Testis (tissue), 5 donors: ENCODE measurements at places on chromosomes 13 and 19.

DNA sequence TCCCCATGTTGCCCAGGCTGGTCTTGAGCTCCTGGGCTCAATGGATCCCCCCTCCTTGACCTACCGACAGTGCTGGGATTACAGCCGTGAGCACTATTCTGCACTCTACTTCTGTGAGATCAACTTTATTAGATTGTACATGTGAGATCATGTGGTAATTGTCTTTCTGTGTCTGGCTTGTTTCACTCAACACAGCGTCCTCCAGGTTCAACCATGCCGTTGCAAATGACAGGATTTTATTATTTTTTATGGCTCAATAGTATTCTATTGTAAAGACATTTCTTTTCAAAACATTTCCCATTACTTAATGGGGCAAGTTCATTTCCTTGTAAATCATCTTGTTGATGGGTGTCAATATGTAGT lies 1.5 kb upstream of the OBI1 start:
- DNase-seq: no peak

GRCh38 chr19:47363758-47364531 lies 14.8 kb downstream of the DHX34 start:
- no peak for DNase-seq

GRCh38 chr13:34748596-34748995 lies 193.5 kb upstream of the NBEA start:
- DNase-seq: no peak

GRCh38 chr19:52138278-52138982 lies 1.3 kb downstream of the ZNF616 start:
- DNase-seq: peak; percentile 72

DNA sequence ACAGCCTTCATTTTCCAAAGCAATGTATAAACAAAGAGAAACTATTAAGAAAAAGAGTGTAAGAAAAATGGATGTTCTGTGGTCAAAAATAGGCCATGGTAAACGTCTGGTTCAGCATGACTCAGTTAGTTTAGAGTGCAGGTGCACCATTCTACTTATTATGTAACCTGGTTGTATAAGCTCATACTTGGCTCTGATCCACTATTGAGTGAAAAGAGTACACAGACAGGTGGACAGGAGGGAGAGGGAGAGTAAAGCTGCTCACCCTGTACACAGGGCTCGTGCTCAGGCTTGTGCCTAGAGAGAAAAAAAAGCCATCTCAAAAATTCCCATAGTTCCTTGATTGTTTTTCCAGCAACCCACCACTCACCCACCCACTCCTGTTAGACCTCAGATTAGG lies 85.8 kb upstream of the ZNF91 start:
- DNase-seq: no peak

GRCh38 chr13:31042481-31043165 lies 110.2 kb downstream of the TEX26 start:
- no peak for DNase-seq

DNA sequence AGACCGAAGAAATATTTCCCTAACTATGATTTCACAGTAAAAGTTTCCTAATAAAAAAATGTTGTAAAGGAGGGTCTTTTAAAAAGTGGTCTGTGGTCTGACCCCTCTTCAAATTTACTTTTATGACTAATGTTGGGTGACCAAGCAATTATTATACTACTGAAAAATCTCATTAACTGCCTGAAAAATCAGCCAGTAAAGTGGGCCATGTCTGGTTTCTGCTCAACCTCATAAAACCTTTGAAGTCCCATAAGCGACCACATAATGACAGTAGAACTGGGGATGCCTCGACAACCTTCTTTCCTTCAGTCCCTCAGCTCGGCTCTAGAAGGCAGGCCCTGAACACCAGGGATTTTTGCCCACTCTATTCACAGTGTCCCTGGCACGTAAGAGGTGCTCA lies 434.3 kb downstream of the EFNB2 start:
- no peak for DNase-seq

DNA sequence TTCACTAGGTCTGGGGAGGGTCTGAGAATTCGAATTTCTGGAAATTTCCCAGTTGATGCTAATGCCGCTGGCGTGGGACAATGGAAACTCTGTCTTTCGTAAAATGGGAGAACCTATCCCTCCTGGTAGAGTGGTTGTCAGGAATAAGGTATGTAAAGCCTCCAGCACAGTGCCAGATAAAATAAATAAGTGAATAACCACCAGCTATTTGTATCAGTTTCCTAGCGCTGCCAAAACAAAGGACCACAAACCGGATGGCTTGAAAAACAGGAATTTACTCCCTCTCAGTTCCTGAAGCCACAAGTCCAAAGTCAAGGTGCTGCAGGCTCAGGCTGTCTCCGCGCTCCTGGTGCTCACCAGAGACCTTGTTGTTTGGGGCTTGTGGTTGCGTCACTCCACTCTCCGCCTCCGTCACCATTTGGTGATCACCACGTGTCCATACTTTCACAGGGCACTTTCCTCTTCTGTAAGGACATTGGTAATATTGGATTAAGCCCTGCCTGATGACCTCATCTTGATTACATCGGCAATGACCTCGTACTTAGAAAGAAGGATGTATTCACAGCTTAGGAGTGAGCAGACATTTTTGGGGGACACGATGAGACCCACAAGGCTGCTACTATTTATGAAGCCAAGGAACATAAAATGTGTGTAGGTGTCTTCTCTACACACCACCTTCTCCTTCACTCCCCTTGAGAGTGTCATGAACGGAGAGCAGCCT lies 428.5 kb downstream of the IRS2 start:
- no peak for DNase-seq

DNA sequence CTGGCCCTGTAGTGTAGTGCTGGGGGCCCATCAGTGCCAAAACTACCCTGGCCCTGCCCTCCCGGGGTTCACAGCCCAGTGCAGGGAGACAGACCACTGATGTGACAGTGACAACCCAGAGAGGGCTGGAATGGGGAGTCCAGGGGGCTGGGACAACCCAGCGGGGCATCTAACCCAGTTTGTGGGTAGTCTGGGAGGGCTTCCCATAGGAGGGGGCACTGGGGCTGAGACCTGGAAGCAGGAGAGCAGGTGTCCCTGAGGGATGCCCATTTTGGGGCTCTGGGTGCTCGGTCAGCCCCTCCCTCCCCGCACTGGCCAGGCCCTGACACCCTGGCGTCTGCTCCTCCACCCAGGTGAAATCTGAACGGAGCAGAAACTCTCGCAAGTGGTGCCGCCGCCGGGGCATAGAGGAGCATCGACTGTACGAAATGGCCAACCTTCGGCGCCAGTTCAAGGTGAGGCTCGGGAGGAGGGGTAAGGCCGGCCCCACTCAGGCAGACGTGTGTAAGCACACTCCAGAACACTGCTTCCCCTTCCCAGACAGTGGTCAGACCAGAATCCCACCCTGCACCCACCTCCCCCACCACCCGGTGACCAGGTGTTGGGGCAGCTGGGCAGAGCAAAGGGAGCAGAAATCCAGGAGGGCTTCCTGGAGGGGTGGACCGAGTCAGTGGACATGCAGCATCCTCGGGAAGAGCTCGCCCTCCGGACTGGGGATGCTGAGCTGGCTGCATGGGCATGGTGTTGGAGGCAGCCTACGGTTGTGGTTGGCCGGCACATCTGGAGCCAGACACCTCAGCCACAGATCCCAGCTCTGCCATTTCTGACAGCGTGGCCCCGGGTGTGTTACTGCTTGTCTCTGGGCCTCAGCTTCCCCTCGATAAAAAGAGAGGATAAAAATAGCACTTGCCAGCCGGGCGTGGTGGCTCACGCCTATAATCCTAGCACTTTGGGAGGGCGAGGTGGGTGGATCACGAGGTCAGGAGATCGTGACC lies 24.4 kb downstream of the DHX34 start:
- no peak for DNase-seq

DNA sequence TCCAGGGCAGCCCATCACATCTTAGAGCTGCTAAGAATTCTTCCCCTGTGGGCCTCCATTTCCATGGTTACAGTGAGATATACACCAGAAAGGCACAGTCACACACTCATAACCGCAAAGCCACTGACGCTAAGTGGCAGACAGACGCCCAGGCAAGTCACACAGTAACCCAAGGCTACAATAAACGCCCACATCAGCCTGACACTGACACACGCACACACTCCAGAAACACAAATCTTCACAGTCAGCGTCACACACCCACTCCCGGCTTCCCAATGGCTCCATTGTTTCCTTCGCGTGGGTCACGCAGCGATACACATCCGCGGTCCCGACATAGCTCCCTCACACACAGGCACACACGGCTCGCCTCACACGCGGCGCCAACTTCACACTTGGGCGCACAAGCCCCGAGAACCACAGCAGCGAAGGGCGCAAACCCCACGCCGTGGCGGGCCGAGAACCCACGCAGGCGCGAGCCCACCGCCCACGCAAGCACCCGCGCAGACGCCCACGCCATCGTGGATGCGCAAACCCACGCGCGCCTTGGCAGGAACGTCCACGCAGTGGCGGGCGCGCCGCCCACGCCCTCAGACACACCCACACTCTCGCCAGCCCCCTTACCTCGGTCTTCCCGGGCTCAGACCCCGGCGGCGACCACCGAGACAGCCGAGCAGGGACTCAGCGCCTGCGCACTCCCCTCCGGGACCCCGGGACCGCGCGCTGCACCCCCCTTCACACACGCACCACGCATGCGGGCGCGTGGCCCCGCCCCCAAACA lies at the start of gene ZNF667:
Gene ZNF667, minus strand, starts transcription at position 695 of the 778 bp plus-strand sequence. CDS start 14,975 bp downstream, outside the sequence.
- DNase-seq: peak; percentile 34

DNA sequence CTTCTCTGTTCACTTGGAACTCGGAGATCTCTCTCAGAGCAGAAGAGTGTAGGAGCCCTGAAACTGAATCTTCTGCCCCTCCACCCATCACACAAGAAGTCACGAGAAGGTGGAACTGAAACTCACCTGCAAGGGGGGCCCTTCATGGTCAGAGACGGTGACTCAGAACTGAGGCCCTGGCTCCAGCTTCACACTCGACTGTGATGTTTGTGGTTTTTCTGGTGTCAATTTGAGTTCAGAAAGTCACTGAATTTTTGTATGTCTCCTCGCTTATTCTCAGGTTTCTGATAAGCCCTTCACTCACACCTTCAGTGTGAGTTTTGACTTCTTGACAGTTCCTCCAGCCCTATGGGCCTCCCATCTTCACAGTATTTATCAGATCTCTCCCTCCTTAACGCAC lies 23.1 kb downstream of the SIGLEC5 start:
- no peak for DNase-seq

DNA sequence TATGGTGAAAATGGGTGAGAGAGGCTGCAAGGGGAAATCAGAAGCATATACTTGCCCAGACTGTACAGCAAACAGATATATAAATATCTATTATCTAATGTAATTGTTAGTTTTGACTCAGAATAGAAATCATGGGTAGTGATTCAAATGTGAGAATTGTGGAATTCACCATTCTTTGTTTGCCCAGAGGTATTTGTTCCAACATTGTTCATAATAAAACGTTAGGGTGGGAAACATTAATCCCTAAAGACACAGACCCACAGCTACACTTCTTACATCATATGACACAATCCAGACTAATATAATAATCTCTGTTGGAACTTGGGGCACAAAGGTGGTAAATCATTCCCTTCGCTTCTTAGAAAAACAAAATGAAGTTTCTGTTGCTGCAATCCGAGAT lies 646.5 kb upstream of the SLITRK6 start:
- DNase-seq: no peak

DNA sequence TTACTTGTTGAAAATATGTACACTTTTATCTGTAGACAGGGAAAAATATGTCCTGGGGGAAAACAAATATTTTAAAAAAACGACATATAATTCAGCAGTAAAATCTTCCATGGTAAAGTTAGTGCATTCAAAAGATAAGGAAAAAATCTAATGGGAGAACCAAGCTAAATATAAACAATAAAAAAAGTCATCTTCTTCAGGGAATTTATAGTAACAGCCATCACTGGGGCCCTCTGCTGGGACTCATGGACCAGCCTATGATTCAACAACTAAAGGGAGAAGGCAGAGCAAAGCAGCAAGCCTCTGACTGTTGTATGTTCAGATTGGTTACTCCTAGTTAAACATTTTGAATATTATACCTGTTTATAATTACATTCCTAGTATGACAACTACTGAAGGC lies 93.0 kb downstream of the ITGBL1 start:
- no peak for DNase-seq

DNA sequence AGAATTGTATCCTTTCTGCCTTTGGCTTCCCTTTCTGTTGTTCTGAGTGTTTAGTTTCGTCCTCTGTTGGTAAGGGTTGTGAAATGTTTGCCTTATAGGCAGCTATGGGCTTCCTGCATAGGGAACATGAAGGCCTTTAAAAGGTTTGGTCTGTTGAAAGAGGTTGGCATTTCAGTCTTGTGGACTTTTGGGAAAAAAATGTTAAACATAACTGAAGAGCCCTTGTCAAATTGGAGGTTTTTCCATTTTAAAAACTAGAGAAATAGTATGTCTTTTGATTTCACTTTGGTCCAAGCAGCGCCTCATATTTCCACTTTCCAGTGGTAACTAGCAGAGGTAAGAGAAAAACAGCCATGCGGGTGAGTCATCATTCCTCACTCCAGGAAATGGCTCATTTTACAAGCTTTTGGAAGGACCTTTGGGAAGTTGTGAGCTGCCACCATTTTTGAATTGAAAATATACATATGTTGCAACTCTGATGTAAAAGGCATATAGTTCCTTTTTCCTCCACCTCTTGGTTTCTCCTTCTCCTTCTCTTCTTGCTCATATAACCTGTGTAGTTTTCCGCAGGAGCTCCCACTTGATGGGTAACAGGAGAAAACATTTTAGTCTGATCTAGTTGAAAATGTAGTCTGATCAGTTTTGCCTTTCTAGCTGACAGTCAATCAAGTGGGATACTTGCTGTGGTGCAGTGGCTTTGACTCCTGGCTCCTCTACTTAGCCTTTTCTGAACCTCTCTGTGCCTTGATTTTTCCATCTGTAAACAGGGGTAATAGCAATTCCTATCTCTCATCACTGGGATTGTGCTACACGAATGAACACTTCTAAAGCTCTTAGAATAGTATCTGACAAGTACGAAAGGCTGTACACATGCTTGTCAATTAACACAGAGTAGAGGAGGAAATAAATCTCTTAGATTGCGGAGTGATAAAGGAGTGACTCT lies 23.0 kb downstream of the GPC6 start:
- no peak for DNase-seq

GRCh38 chr13:40187841-40188591 lies 478.4 kb downstream of the FOXO1 start:
- no peak for DNase-seq

- DNase-seq: no peak
Measured at GRCh38 chr13:66367356-66367755, 862.8 kb downstream of the PCDH9 start.
